ENCODE measurements at places on chromosomes 1 and 21.

GRCh38 chr1:58459911-58460310 lies 86.6 kb downstream of the OMA1 start:
- no peak for DNase-seq

DNA sequence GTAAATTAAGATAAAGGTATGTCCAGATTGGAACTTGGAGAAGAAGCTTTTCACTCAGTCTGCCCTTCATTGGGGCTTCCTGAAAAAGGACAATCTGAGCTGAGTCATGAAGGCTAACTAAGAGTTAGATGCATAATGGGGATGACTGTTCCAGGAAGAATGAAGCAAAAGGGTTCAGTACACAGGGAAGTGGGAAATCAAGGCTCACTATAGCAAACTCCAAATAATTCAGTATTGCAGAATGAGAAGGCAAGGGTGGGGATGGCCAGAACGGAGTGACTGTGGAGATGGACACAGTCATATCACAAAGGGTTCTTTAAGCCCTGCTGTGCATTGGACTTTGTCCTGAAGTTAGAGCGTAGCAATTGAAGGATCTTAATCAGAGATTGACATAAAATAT lies 158.3 kb downstream of the FGGY start:
- no peak for DNase-seq

GRCh38 chr21:31418377-31419001 lies 74.4 kb upstream of the TIAM1 start:
- no peak for DNase-seq

- DNase-seq: no peak
These were observed 458.7 kb downstream of the PTPRU start for GRCh38 chr1:29695036-29695435.

DNA sequence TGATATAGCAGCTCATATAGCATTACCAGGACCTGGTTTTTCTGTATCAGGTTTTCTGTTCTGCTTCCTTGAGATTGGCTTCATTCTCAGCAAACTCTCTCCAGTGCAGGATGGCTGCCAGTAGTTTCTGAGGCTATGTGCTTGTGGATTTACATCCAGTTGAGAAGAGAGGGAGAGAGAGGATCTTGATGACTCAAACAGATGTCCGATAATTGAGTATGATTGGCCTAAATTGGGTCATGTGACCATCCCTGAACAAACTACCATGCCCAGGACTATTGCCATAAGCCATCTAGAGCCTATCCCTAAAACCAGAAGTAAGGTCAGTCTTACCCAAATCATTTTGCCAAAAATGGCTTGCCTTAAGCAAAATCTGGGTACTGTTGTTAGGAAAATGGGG lies 18.1 kb upstream of the PSMA5 start:
- no peak for DNase-seq

DNA sequence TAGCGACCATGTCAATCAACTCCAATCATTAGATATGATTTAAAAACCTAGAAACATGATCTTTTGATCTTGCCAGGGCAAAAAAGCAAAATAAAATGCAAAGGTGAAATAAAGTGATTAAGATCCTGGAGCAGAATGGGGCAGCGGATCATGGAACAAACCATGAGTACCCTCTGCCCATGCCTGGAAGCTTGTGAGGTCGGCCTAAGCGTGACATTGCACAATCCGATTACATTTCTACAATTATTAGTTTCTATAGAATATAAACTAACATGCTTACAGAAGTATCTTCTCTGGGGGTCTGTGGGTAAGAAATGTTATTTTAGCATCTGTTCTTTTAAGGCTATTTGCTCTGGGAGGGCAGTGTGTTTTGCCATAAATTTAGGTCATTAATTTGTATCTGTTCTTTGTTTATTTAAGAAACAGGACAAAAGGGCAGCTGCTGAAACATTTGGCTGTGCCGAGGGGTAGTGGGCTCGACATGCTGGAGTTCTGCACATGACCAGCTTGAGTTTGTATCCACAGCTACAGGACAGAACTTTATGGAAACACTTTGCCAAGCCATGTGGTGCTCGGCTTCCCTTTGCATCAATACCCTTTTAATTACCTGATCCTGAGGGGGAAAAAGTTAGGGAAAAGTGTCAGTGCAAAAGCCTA lies 55.9 kb downstream of the ZBTB18 start:
- DNase-seq: no peak

- DNase-seq: no peak
These were observed 5.4 kb downstream of the VPS45 start for GRCh38 chr1:150072959-150073358.

DNA sequence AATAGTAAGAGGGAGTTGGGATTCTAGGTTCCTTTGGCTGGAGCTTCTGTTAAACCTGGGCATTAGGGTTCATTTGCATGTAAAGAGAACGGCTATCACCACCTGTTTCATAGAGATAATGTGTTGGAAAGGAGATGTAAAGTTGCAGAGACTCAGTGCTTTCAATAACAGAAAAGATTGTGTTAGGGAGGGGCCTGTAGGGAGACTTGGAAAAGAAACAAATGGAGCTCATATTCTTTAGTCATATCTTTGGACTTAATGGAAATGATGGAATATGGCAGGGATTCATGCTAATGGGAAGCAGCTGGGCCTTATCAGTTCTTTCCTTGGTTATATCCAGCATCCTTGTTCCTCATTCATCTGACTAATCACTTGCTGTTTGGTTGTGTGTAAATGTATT lies 144.9 kb downstream of the CD247 start:
- no peak for DNase-seq

DNA sequence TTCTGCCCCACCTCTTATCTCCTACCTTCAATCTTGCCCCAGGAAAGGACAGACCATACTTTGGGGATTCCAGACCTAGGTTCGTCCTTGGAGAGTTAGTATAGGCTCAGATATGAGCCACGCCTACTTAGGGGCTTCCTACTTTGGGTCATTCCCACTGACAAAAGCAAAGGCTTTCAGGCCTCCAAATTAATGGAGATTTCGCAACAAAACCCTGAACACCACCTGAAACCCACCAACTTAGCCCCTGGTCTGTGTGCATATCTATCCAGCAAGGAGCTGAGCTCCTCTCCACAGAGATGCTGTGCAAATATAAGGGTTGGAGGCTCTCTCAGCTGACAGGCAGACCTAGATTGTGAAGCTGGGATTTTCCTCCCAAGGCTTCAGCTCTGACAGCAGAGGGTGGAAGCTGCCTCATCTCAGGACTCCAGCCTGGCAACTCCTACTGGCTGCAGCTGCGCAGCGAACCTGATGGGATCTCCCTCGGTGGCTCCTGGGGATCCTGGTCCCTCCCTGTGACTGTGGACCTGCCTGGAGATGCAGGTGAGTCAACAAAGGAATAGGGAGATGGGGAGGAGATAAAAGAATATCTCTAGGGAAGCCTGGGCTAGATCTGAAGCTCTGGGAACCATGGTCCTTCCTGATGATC lies 2.1 kb downstream of the MPL start:
- no peak for DNase-seq

DNA sequence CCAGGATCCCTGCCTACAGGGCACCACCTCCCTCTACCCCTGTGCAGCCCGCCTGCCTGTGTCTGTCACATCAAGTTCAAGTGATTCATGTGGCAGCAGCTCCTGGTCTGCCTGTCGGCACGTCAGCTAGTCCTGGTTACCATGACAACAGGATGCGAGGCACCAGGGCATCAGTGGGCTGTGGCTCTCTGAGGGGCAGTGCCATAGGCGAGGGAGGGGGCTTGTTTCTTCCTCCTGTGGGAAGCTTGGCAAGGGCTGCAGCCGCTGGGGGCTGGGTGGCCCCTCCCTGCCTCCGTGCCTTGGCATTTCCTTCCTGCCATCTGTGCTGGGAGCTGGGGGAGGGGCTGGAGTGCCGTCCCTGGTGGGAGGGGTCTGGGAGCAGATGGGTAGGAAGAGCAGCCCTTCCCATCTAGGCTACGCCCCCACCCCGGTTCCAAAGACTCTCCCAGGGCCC lies 43.1 kb downstream of the FOXO6 start:
- no peak for DNase-seq

GRCh38 chr1:108852221-108852975 lies 4.5 kb downstream of the AKNAD1 start:
- DNase-seq: no peak

DNA sequence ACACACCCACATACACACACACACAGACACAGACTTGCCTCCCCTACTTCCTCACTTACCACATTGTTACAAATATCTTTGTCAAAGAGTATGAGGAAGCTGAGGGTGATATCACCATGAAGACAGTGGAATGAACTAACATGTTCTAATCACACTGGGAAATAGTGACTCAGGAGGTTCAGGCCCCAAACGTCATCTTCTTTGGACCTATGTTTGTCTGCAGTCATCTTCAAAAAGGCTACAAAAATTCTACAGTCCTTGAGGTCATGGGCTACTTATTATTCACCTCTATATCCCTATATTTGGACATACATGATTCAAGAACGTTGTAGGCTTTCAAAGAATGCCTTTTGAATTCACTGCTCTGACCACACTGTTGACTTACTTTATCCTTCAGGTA lies 2.1 kb upstream of the LCE2C start:
- DNase-seq: no peak

- DNase-seq: no peak
These were observed 180.8 kb downstream of the ASTN1 start for GRCh38 chr1:176983731-176984130.

- no peak for DNase-seq
These were observed 7.1 kb upstream of the PTTG1IP start for GRCh38 chr21:44880405-44881197.

GRCh38 chr1:30694280-30695175 lies 28.9 kb downstream of the MATN1 start:
- no peak for DNase-seq

- no peak for DNase-seq
These were observed 185.9 kb downstream of the COQ8A start for GRCh38 chr1:227125929-227126545.

DNA sequence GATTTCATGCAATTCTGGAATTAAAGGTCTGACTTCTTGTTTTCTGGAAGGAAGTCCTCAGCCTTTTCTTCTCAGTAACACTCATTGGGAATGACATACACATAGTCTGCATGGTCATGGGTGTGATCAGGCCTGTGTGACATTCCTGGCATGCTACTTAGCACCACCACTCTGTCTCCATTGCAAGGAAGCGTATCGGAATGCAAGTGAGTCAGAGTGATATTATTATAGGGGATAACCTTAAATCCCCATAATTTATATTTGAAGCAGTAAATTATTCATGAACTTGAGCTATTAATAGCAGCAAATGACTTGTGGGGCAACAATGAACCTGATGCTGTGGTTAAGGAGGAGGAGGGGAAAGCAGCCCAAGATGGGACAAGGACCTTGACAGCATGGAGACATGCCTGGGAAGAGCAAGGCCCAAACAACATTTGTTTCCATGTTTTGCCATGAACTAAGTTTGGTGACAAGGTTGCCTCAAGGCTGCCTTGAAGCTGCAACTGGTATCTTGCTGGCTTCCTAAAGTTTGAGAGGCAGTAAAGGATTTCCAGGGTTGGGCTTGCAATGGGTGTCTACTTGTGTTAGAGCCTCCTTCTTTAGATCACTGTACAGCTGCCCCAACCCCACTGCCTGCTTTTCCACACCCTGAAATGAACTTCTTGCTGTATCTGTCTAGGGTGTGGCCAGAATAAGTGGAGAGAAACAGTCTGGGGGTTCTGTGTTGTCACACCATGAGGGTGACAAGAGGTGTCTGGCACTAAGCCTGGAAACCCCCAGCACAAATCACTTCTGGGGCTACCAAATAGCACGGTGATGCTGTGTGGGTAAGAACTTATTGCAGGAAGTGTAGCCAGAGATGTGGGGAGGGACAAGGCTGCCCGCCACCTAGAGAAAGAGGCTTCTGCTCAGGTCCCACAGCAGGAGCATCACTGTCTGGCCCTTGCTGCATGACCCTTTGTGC lies 4.6 kb downstream of the MAB21L3 start:
- DNase-seq: no peak

DNA sequence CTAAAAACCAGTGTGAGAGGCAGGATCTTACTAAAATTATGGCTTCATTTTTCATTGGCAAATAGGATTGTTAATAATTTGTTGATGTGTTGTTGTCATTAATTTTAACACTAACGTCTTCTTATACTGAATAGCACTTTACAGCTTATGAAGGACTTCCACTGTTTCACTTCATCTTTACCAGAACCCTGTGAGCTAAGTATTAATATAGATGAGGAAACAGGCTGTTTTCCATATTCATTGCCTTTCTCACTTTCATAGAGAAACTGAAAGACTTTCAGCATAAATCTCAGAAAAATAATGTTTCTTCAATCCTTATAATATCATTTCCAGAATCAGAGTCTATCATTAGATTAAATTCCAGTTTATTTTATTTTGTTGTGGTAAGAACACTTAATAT lies 8.5 kb downstream of the MAP10 start:
- no peak for DNase-seq

GRCh38 chr1:9459816-9460407 lies 79.4 kb upstream of the SLC25A33 start:
- no peak for DNase-seq

GRCh38 chr21:39904457-39904856 lies 37.2 kb downstream of the PCP4 start:
- no peak for DNase-seq

DNA sequence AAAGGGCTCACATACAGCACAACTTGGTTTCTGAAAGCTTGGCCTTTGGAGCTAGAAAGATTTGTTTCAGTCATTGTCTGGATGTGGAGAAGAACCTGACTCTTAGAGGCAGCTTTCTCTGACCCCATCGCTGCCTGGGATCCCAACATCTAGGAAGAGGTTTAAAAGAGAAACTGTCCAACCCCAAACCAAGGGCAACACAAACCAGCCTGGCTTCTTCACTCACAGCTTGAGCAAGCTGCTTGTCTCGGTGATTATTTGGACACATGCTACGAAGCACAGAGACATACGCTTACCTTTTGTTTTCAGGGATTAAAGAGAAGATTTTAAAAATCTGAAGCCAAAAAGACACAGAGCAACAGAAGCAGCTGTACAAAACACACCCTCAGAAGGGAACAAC lies 109.8 kb downstream of the ETS2 start:
- DNase-seq: no peak

DNA sequence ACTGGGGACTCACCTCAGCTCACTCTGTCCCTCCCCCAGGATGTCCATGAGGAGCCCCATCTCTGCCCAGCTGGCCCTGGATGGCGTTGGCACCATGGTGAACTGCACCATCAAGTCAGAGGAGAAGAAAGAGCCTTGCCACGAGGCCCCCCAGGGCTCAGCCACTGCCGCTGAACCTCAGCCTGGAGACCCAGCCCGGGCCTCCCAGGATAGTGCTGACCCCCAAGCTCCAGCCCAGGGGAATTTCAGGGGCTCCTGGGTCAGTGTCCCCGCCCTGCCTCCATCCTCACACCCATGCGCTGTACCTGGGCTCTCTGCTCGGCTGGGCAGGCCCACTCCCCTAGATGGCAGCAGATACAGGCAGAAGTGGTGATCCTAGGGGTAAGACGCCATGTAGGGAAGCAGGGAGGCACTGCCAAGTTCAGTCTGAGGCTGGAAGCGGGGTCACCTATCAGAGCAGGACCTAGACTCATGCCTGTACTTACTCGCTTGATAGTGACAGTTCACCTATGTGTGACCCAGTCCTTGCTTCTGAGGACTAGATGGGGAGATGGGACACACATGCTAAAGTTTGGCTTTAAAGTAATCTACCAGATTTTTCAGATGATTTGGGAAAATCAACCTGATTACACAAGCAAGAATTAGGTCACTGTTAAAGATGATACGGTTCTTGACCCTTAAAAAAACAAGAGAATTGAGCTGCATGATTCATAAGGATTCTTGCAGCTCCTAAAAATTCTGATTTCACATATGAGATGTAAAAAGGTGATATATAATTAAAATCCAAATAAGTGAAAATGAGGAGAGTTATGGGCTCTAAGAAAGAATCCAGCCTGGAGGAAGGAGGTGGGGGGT lies 38.7 kb downstream of the ETNK2 start:
- DNase-seq: no peak

GRCh38 chr1:24085546-24085945 lies 26.4 kb downstream of the MYOM3 start:
- DNase-seq: no peak

- peak; percentile 11 for DNase-seq
These were observed 4.5 kb downstream of the AIM2 start for GRCh38 chr1:159071970-159072582.

Data from brain pericyte (primary cell).